Effector memory CD4-positive, alpha-beta T cell (primary cell): ENCODE measurements at places on chromosomes 16 and 17.
A peak's percentile ranks its signal among the peaks of the same experiment; 100 is the strongest.

DNA sequence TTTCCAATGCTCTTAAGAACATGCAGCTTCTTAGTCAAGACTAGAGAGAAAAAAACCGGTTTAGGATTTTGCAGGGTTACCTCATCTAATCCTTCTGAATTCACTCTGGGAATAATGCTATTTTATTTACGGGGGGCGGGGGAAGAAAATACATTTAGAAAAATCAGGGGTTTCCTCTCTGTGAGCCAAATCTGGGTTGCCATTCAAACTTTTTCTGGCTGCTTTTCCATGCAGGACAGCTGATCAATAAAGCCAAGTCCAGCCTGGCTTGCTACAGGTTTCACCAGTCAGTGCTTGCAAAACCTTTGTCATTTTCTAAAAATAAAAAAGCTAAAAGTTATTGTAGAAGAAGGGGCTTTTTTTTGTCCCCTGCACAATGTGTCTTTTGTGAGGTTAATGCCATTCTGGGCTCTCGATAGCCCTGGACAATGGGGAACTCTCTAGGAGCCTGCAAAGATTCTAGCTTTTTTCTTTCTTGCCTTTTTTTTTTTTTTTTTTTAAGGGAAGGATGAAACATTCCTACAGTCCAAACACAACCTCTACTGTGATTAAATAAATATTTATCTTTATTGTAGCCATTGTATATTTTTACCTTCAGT, 13.1 kb upstream of the ZFHX3 start:
- no peak for DNase-seq

DNA sequence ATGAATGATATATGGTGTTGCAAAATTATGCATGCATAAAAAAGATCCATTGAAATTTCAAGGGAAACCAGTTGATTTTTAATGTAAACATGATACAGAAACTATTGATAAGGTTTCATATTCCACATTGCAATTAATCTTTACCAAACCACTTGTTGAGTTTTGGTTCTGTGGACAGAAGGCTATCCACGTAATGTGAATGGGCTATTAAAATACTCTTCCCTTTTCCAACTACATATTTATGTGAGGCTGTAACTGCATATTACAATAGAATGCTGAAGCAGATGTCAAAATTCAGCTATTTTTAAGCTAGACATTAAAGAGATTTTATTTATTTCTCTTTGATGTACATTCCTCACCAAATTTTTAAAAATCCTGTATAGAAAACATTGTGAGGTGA, 33.7 kb upstream of the VPS4A start:
- no peak for DNase-seq

DNA sequence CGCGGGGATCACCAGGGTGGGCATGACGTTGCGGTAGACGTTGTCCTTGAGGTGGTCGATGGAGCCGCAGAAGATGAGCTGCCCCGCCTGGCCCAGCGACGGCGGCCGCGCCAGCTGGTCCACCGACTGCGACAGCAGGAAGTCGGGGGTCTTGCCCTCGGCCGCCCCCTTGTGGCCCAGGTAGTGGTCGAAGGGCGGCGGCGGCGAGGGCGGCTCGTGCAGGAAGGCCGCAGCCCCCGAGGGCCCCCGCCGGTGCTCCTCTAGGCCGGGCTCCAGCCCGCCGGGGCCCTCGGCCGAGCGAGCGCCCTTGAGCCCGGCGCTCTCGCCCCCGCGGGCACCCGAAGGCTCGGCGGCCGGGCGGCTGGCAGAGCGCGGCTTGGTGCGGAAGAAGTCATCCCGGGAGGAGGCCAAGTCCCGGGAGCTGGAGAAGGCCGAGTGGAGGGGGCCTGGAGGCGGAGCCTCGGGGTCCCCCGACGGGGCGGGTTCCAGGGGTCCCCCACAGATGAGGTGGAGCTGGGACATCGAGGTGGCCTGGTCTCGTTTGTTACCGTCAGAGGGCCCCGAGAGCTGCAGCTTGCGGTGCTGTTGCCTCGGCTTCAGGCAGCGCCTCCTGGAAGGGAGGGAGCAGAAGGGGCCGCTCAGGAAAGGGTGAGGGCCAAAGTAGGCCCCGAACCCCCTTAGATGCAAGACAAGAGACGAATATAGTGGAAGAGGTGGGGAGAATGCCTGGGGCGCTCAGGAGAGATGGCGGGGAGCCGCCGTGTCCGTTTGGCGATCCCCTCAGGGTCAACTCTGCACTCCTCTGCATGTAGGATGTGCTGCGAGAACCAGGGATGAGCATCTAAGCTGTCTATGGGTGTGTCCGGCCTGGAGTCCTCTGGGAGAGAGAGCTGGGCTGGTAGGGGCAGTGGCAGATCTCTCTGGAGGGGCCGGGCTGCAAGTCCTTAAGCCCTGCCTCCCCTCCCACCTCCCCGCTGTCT, 8.8 kb downstream of the FAM171A2 start:
- peak; percentile 49 for DNase-seq

DNA sequence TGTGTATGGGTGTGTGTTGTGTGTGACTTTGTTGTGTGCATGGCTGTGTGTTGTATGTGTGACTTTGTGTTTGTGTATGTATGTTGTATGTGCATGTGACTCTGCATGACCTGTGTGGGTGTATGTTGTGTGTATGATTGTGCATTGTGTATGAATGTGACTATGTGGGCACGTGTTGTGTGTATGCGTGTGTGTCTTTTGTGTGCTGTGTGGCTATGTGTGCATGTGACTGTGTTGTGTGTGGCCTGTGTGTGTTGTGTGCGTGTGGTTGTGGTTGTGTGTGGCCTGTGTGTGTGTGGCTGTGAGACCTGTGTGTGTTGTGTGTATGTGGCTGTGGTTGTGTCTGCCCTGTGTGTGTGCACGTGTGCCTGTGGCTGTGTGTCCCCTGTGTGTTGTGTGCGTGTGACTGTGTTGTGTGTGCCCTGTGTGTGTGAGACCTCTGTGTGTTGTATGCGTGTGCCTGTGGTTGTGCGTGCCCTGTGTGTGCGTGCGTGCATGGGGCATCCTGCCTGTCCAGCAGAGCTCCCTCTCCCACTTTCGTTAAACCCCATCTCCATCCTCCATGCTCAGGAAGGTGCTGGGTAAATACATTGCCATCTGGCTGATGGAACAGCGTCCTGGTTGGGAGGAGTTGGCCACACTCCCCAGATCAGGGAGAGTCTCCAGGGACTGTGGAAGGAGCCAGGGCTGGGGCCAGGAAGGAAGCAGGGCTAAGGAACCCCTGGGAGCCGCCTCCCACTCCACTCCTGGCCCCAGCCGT, 90.1 kb upstream of the GSE1 start:
- no peak for DNase-seq

DNA sequence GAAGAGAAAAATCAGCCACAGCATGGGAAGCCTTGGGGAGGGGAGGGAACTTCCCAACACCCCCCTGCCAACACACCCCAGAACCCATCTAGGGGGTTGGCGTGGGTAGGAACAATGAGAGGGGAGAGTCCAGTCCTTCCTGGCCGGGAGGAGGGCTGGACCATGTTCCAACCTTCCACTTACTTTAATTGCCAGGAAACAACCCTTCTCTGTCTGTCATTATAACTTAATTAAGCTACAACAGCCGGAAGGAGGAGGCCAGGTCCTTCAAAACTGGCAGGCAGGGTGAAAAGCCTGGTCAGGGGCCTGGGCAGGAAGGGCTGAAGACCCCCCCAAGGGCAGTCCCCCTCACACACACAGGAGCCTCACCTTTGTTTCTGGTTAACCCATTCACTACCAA, 447.0 kb downstream of the SOX9 start:
- no peak for DNase-seq

DNA sequence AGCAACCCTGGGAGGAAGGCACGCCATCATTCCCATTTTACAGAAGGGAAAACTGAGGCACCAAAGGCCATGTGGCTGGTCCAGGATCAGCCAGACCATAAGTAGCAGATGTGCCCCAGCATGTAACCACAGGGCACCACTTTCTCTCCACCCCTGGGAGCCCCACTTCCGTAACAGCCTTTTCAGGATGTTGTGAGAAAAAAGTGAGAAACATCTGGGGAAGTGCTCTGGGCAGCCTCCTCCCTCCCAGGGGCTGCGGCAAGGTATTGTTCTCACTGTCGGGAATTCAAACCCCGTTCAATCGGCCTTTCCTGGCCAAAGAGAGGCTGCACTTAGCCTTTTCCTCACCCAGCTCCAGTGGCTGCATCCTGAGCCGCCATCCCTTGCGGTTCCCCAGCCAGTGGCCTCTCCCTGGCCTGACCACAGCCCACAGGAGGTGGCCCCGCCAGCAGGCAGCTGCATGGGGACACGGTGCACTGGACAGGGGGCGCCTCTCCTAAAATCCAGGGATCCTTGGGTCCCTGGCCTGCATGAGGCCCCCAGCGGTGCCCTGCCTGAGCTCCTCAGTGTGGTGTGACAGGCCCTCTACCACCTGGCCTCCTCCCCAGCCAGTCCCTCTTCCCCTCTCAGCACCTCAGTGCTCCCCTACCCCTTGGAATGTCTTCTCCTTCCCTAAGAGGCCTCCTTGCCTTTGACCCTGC, 5.7 kb upstream of the CDH5 start:
- no peak for DNase-seq
